ENCODE measurements at places on chromosomes 2 and 18. TPM values are rescaled to one million over a fixed set of nuclear protein-coding genes. Genes with fewer than 3 reads are reported as not detected.

- H3K4me1 ChIP-seq, result peaks cover 56% of the 10 kb centered on the region
- H3K27ac ChIP-seq, result peak overlapping the region; percentile 94
- DNase-seq, result no peak
- peaks cover 42% of the 10 kb centered on the region for H3K36me3 ChIP-seq
These were observed 2.0 kb downstream of the STAT4 start for GRCh38 chr2:191148791-191149190.

DNA sequence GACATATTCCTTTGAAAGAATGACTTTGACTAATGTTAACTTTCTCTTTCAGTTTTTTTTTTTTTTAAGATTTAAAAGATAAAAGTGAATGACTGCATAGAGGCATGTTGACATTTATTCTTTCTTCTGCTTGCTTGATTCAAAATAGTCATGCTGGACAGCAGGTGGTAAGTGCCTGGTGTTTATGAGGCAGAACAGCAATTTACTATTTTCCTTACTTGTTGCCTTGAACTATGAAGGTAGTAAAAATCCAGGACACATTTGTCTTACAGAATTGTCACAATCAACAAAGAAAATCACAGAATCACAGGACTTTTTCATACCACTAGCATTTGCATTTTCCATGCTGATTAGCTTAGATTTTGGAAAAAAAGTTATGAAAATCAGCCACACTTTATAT, 388.3 kb downstream of the CTNNA2 start:
- H3K27ac ChIP-seq, result no peak overlapping the region
- DNase-seq, result no peak
- H3K27me3 ChIP-seq, result no peaks in the 10 kb centered on the region
- no peak overlapping the region for H3K4me3 ChIP-seq
- H3K36me3 ChIP-seq, result no peaks in the 10 kb centered on the region
- no peaks in the 10 kb centered on the region for H3K4me1 ChIP-seq

Gene OTX1
- total RNA-seq, result not detected

DNA sequence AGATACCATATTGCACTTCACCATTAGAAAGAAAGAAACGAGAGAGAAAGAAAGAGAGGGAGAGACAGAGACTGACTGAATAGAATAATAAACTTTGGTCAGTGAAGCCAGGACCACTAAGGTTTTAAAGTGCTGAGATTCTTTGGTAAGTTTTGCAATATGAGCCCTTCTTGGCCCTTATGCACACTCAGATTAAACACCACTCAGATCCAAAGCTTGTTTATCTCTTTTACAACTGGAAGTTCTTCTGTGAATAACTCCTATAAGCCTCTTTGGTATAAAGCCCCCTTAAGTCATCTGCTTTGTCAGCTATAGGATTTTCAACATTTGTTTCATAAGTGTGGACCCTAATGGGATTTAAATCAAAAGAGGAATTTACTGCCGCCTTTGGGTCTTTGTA, 40.8 kb downstream of the PID1 start:
- H3K27me3 ChIP-seq, result no peaks in the 10 kb centered on the region
- DNase-seq, result no peak
- H3K4me1 ChIP-seq, result no peaks in the 10 kb centered on the region
- H3K27ac ChIP-seq, result no peak overlapping the region
- no peak overlapping the region for H3K4me3 ChIP-seq

- no peaks in the 10 kb centered on the region for H3K27me3 ChIP-seq
- no peak overlapping the region for H3K27ac ChIP-seq
- H3K36me3 ChIP-seq, result no peaks in the 10 kb centered on the region
- no peak for DNase-seq
- no peak overlapping the region for H3K4me3 ChIP-seq
- no peaks in the 10 kb centered on the region for H3K4me1 ChIP-seq
These were observed 151.4 kb downstream of the CD8B2 start for GRCh38 chr2:106638580-106638979.

Gene MTLN
- 49.3 TPM for total RNA-seq

Gene LYG2
- not detected for total RNA-seq

- H3K36me3 ChIP-seq, result peaks cover 93% of the 10 kb centered on the region
- no peak for DNase-seq
- no peaks in the 10 kb centered on the region for H3K27me3 ChIP-seq
- H3K27ac ChIP-seq, result no peak overlapping the region
These were observed 59.3 kb downstream of the KDM3A start for GRCh38 chr2:86500325-86501083.

- no peak overlapping the region for H3K27ac ChIP-seq
- H3K4me3 ChIP-seq, result no peak overlapping the region
- peaks cover 7% of the 10 kb centered on the region for H3K4me1 ChIP-seq
These were observed 29.4 kb downstream of the MAIP1 start for GRCh38 chr2:199984755-199985154.

Gene EFHD1
- 7.6 TPM for total RNA-seq

DNA sequence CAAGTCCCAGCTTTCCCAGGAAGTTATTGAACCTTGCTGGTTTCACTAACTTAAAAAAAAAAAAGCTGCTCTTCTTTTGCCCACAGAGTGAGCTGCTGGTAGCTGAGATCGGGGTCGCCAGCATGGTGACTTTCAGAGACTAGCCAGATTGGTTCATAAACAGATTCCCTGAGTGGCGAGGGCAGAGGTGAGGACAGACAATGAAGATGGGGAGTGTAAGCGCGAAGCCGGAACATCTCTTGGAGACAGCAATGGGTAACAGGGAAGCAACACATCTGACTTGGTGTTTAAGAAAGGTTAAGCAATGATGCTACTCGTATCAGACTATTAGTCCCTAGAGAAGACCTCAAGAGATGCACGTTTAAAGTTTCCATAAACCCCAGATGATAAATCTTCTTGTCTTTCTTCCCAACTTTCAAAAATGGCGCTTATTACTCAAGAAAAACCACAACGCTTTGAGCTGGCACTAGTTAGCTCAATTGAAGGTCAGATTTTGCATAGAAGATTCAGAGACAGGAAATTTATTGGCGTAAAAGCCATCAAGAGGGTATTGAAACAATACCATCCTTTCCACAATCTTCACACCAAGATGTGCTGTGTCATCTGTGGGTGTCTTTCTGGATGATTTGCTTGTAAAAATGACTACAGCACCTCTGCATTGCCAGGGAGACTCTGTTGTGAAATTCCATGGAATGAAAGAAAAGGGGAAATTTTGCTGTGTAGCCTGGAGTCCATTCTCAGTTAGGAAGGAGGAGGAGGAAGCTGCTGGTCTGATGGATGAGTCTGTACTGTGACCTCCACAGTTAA, 193.1 kb upstream of the CXCR4 start:
- no peak for DNase-seq
- no peaks in the 10 kb centered on the region for H3K27me3 ChIP-seq

- no peak overlapping the region for H3K4me3 ChIP-seq
- no peak for DNase-seq
- H3K4me1 ChIP-seq, result no peaks in the 10 kb centered on the region
- no peak overlapping the region for H3K27ac ChIP-seq
These were observed 1580.0 kb downstream of the LRP1B start for GRCh38 chr2:140550821-140551220.

- H3K4me1 ChIP-seq, result peaks cover 23% of the 10 kb centered on the region
- peaks cover 3% of the 10 kb centered on the region for H3K36me3 ChIP-seq
- no peak overlapping the region for H3K27ac ChIP-seq
- no peak overlapping the region for H3K4me3 ChIP-seq
- DNase-seq, result no peak
These were observed 80.3 kb downstream of the CD28 start for GRCh38 chr2:203786549-203787351.

DNA sequence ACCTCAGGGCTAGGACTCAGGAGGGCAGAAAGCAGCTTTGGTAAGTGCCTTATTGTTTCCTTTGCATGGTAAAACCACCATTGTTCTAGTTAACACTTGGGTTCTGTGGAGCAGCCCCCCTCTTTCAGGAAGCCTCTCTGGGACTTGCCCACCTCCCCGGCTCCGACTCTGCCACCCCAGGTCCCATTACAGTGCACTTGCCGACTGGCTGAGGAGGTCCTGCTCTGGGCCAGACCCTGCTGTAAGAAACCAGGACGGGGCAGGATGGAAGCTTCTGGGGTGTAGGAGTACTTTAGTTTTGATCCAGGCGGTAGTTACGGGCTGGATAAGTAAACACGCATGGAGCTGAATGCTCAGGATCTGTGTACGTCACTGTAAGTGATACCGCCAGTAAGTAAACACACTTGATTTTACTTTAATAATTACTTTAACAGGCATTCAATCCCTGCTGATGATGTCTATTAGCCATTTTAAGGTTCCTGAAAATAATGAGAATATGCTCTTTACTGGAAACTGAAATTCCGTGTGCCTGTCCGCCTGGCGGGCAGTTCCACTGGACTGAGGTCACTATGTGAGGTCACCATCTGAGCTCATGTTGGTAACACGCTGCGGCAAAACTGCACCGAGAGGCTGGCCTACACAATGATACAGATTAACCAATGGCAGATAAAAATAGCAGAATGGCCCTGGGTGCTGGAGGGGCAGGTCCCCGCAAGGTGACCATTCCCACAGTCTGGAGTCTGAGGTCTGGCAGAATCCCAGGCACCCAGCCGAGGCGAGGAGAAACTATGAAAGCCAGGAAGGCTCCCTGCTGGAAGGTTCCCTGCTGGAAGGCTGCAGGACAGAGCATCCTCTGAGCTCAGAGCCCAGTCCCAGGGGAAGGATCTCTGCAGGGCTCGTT, 25.2 kb downstream of the HS1BP3 start:
- H3K4me3 ChIP-seq, result no peak overlapping the region
- DNase-seq, result no peak
- no peaks in the 10 kb centered on the region for H3K27me3 ChIP-seq
- H3K4me1 ChIP-seq, result no peaks in the 10 kb centered on the region
- H3K36me3 ChIP-seq, result no peaks in the 10 kb centered on the region
- H3K27ac ChIP-seq, result no peak overlapping the region

Gene OSR1
- total RNA-seq, result not detected

Gene KLHL14
- not detected for total RNA-seq

Gene NYAP2
- total RNA-seq, result not detected

All from activated naive CD8-positive, alpha-beta T cell treated with anti-CD3 and anti-CD28 coated beads, Interleukin-2, amount 10 ng/mL, durations not matched to agents 7 days and 5 days (primary cell).